ENCODE measurements at places on chromosomes 3 and 15.

- DNase-seq = peak; percentile 27
These were observed 183.7 kb upstream of the LMCD1 start for GRCh38 chr3:8317661-8318649.

- peak; percentile 8 for DNase-seq
These were observed 82.3 kb upstream of the MLF1 start for GRCh38 chr3:158488670-158489069.

- no peak for DNase-seq
These were observed 59.8 kb downstream of the GLDN start for GRCh38 chr15:51401051-51401780.

- DNase-seq = no peak
These were observed 144.2 kb upstream of the SNTN start for GRCh38 chr3:63508305-63508704.

DNA sequence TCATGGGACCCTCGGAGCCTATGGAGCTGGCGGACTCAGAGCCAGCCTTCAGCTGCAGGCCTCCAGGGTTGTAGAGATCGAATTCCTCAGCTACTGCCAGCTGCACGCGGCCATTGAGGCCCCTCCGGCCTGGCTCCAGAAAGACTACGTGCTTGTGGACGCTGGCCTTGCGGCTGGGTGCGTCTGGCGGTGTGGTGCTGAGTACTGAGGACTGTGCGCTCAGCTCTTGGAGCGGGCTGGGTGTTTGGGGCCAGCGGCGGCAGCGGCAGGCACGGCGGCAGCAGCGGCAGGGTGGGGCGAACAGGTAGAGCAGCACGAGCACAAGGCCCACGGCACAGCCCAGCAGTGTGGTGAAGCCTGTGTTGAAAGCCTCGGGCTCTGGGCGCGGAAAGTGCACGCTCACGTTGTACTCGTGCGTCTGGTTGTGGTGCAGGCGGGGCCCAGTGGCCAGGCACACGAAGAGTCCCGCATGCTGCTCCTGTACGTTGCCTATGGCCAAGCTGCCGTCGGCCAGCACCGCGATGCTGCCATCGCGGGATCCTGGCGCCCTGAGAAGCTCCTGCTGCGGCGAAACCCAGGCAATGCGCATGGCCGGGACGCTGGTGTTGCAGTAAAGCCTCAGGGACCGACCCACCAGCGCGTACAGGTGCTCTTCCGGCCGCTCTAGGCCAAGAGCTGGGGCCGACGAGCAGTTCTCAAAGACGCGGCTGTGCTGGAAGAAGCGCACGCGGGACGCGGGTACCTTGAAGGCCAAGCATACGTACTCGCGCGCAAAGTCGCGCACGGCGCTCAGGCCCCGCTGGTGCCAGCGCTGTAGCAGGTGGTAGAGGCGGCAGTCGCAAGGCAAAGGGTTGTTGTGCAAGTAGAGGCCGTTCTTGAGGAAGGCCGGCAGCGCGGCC, 1.3 kb downstream of the AMIGO3 start:
- DNase-seq = no peak

GRCh38 chr15:49990835-49991545, 128.0 kb downstream of the ATP8B4 start:
- DNase-seq = peak; percentile 29

DNA sequence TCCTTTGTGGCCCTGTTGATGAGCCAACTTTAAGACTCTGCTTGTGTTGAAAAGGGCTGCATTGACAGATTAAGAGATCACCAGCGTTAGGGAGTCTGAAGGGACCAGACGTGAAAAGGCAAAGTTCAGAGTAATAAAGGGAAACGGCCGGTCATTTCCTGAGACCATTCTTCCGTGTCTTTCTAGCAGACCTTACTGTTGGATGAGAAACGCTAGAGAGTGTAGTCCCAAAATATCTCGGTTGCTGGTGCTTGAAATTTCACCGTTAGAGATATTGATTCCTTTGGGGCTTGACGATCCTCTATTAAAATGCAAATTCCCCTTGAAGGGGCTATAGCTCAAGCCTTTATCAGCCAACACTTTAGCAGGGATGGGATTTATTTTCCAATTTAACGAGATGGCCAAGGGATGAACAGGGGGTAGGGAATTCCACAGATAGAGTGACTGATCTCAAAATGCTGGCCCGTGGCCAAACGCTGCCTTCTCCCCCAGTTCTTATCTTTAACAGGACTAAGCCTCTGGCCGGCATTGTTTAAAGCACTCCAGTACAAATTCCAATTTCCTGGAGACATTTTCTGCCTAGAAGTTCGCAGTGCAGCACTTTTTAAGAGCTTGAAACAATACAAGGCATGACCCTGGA, 250.4 kb downstream of the TJP1 start:
- DNase-seq = no peak

DNA sequence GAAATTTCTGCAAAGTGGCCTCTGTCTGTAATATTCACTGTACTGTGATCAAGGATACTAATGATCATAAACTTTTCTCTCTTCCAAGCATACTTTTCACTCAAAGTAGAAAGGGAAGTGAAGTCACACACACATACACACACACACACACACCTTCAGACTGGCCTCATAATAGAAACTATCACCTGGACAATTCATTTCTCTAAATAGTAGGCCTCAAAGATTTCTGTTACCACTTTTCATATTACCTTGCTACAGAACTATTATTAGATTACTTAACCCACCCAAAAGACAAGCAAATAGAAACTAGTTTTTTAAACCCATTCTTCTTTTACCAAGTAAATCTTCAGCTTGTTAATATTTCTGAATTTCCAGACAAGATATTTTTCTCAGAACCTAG, 12.2 kb downstream of the CPB1 start:
- no peak for DNase-seq

- DNase-seq = no peak
These were observed 22.4 kb downstream of the LIPC start for GRCh38 chr15:58453931-58454793.
